ENCODE measurements at places on chromosomes 16 and 17.

DNA sequence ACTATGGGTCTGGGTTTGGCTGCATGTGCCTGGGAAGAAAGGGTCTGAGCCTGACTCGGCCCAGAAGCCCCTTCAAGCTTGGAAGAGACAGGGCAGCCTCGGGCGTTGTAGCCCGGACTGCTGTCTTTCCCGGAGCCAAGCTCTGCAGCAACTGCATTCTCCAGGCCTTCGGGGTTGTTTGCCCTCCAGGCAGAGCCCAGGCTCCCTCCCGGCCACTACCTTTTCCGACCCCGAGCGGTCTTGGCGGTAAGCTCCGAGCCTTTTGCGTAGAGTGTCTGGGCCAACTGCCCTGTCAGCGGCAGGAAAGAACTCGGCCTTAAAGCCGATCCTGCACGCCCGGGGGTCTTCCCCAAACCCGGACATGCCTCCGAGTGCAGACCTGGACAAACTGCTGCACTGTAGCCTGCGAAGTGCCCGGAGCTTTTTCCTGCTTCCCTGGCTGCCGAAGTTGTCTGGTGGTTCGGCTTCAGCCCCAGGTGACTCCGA is 1.3 kb downstream of the LHX1 start:
- no peak for DNase-seq

GRCh38 chr16:2238838-2239675 is 2.8 kb downstream of the DNASE1L2 start:
- no peak for DNase-seq

- no peak for DNase-seq
Observed at GRCh38 chr17:80850817-80851216, 140.8 kb upstream of the CHMP6 start.

DNA sequence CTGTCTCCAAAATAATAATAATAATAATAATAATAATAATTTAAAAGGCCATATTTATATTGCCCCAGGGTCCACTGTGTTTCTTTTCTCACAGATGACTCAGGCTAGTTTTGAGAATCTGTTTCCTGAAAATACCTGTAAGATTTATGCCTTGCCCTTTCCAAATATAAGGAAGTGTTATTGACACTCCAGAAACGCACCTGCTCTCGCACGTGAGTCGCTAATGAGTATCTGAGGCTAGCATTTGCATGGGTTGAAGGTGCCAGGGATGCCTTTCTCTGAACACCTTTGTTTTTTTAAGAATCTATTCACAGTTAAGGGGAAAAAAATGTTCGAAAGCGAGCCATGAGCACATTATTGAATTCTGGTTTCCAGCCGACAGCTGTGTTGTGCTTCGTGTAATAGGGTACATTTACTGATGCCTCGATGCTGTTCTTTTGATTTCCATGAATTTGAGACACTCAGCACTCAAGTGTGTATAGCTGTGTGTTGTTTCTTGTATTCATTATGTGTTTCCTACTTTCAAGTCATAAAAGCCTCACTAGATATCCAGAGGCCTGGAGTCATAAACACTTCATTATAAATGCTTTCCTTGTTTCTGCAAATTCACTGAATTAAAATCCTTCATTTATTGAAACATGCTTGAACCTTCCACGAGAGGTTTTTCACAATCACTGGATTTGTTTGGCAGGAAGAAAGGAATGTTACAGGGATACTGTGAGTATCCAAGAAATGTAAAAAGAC is 45.0 kb upstream of the NOL11 start:
- no peak for DNase-seq

GRCh38 chr17:16872351-16873173 is 99.4 kb downstream of the TNFRSF13B start:
- DNase-seq: no peak

DNA sequence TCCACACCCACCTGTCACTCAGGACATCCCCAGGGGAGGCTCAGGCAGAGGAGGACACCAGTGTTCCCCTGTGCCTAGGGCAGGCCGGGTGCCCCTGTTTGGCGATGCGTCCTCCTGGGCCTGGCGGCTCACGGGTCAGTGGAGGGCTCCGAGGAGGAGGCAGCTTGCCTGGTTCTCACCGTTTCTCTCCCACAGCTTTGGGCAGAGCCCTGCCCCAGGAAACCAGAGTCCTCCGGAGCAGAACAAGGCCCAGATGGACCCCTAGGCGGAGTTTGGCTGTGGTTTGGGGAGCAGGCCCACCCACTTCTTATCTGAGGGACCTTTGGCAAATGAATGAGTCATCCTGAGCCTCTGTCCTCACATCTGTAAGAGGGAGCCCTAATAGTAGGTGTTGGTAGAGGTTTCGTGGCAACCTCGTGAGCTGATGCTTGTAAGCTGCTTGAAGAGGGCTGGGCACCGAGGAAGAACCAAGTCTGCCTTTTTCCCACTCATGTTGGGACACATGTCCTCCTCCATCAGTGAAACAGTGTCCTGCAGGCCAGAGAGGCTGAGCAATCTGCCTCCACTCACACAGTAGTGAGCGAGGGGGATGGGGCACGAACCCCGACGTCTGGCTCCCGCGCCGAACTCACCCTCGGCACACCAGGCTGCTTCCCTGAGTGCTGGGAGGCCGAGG is 247.0 kb upstream of the CIBAR2 start:
- DNase-seq: no peak

GRCh38 chr17:36128411-36128978 is 24.9 kb downstream of the CCL4 start:
- no peak for DNase-seq
